ENCODE measurements at places on chromosomes 13 and 19.

DNA sequence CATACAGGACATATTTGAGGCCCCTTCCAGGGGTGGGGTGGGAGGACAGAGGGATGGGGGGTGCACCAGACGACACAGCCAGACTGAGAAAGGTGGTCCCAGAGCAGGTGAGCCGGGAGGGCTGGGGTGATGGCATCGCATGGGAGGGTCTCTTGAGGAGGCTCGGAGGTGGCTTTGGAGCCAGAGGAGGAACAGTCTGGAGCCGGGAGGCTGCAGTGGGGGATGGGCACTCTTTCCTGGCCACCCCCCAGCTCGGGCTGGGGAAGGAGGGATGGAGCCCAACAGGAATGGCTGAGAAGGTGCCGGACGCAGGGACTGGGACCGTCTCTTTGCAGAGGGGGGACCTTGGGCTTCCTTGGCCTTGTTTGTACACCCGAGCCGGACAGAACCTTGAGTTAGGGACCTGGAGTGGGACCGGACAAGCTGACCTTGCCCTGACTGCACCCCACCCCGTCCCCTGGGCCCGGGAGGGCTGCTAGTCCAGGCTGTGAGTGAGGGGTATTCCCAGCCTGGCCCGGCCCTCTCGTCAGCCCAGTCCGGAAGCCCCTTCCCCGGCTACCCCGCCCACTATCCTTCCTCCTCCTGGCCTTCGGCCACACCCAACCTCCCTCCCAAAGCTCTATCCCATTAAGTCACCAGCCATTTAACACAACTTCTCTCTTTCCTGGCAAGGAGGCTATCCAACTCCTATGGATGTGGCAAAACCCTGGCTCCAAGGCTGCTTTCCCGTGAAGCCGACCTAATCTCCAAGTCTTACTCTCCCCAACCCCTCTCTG lies 816 bp upstream of the TBXA2R start:
- DNase-seq, result no peak

GRCh38 chr13:38630780-38631179 lies 56.1 kb upstream of the FREM2 start:
- no peak for DNase-seq

DNA sequence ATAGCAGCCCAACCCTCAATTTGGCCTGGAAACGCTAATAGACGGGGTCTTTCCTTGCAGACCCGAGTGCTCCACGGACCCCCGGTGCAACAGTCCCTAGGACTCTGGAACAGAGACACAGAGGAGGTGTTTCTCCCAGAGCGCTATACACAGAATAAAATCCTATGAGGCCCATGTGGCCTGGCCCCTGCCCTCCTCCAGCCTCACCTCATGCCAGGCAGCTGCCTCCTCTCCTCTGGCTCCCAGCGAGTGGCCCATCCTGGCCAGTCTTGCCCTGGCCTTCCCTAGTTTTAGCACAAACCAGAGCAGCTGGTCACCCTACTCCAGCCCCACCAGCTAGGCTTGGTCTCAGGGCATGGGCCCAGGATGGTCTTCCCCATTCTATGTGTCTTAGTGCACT lies 20.3 kb downstream of the POP4 start:
- no peak for DNase-seq

DNA sequence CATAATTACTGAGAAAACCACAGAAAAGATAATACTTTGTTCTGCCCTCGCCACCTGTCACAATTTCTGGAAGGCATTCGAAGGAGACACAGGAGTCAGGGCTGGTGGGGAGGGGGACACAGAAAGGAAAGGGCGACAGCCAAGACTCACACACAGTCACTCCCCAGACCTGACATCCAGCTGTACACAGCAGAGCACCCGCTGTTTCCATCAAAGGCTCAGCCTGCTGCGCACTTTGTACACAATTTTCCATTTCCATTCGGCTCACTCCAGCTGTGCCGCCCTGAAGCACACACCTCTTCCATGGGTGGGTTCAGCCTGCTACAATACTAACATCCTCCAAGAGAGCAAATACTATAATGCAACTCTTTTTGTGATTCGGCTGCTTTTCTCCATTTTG lies 38.0 kb downstream of the STK24 start:
- DNase-seq, result no peak

GRCh38 chr19:44557933-44558332 lies 28.5 kb upstream of the CEACAM20 start:
- DNase-seq, result no peak

DNA sequence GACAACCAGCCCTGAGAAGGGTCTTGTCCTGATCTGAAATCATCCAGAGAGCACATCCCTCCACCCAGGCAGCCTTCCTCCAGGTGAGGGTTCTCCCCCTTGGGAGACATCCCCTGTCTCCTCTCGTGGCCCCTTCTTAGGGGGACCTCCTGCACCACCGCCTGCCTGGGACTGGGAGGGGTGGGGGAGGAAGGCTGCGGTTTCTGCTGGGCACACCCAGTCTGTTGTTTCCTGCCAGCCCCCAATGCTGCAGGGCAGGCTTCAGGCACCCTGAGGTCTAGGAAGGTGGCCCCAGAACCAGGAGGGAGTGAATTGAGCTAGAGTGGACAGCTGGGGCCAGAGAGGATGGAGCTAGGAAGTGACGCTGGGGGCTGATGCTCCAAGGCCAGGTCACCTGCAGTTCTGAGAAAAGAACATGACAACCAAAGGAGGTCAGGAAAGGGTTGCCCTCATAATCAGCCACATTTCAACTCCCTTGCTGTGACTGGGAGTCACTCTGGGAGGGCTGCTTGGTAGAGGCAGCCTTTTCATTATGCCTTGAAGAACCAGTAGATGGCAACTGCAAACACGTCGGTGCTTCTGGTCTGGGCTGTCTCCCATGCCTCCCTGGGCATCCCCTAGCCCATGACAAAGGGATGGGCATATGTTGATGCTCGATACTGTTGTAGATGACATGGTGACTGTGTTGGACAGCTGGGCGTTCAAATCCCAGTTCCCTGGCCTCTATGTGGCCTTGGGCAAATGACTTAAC lies 1.4 kb downstream of the ARHGEF18 start:
- DNase-seq, result peak; percentile 15

GRCh38 chr19:10749435-10750384 lies 31.8 kb downstream of the DNM2 start:
- DNase-seq, result no peak

All from T-helper 22 cell (primary cell).